ENCODE measurements at places on chromosomes 7 and 10.

GRCh38 chr7:117800406-117800805 is 72.8 kb downstream of the CTTNBP2 start:
- no peak for DNase-seq

- no peak for DNase-seq
Measured at GRCh38 chr7:117478836-117479224, 995 bp upstream of the CFTR start.

DNA sequence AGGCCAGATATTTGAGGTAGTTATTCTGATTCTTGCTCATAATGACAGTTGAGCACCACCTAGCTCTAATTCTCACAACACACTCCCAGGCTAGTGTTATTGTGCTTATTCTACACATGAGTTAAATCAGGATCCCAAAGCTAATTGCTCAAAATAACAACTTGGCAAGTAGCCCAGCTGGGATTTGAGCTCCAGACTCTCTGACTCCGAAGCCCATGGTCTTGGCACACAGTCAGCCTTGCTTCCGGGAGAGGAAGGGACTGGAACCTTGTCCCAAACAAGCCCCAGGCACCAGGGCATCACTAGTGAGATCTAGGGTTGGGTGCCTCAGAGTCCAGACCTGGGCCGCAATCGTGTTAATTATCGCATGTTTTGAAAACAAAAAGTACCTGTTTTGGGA is 101.4 kb downstream of the GPAM start:
- DNase-seq: no peak

- no peak for DNase-seq
Measured at GRCh38 chr10:120181154-120181553, 275.9 kb upstream of the PLPP4 start.

DNA sequence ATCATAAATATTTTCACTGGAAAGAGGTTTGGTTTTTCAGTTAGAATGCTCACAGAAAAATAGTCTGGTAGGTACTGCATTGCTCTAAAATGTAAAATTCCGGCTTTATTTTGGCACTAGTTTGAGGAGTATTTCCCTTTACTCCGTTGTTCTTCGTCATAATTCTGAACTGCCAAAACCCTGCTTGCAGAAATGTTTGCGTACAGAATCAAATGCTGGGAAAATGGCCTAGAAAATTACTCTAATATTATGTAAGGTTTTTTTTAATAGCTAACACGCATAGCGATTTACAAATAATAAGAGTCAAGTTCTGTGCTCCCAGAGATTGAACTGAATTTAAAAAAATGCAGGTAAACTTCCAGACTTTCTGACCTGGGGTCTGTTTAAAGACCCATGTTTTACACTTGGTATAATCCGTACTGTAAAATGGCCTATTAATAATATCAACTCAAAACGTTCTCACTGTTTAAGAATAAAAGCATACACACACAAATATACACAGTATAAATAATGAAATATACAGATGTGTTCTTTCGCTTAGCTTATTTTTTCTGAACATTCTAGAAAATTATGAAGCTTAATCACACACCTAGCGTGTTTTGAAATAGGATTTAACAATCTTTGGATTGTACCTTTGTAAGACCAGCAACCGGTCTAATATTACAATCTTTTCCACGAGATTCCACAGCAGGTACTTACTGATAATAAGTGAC is 23.5 kb upstream of the ANLN start:
- DNase-seq: no peak

GRCh38 chr7:36535866-36536664 is 146.4 kb downstream of the ANLN start:
- no peak for DNase-seq

GRCh38 chr10:77380723-77381122 is 256.9 kb downstream of the KCNMA1 start:
- no peak for DNase-seq

DNA sequence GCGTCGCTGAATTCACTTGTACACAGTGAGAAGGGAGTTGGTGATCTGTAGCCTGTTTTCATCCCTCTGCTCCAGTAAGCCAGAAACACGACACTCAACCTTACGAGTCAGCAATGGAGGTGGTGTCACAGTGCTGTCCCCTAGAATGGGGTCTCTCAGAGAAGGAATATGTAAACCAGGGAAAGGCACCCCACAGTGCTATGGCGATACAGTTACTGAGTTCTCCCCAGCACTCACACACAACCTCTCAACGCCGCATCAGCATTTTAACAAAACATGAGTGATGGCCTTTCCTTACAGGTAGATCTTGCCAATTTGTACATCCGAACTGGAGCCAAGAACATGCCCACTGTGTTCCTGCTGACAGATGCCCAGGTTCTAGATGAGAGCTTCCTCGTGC is 196.3 kb downstream of the CDCA7L start:
- no peak for DNase-seq

DNA sequence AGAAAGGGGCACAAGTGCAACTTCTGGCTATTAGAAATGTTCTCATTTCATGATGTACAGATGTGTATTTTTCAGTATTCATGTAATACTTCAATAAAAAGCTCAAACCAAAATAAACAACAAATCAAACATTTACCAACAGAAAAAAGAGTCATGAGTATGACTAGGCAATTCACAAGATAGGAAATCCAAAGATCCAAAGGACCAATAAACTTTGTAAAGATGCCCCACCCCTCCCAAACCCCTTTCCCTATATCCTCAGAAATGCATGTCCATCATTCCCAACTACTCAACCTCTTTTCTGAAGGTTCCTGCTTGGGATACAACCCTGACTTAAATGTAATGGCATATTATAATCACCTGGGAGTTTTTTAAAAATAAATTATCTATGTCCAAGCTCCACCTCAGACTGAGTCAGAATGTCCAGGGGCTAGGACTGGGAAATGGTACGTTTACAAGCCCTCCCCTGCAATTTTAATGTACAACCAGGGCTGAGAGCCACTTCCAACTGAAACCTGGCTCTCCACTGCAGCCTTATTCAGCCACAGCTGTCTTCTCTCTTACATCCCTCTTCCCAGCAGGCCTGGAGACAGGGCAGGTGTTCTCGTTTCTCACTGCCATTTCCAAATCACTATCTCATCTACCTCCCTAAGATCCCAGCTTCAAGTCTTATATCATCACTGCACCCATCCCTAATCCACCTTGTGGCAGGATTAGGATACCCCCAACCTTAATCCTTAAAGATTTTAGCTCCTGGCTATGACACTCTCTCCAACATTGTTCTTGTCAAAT is 36.5 kb downstream of the COA1 start:
- DNase-seq: no peak

DNA sequence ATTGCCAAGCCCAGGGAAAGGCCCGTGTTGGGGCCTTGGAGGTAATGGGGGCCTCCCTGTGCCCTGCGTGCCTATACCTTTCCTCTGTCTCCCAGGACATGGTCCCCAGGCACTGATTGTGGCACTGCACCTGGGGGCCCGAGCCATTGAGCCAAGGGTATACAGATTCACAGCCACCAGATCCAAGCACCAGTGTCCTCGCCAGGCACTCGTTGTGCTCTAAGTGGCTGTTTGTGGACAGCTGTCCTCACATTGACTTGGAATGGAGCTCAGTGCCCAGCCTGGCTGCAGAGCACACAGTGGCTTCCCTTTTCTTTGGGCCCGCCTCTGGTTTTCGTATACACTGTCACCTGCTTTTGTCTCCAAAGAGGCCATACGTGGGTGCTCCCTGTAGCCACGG is 72.0 kb upstream of the BTBD16 start:
- DNase-seq: no peak

DNA sequence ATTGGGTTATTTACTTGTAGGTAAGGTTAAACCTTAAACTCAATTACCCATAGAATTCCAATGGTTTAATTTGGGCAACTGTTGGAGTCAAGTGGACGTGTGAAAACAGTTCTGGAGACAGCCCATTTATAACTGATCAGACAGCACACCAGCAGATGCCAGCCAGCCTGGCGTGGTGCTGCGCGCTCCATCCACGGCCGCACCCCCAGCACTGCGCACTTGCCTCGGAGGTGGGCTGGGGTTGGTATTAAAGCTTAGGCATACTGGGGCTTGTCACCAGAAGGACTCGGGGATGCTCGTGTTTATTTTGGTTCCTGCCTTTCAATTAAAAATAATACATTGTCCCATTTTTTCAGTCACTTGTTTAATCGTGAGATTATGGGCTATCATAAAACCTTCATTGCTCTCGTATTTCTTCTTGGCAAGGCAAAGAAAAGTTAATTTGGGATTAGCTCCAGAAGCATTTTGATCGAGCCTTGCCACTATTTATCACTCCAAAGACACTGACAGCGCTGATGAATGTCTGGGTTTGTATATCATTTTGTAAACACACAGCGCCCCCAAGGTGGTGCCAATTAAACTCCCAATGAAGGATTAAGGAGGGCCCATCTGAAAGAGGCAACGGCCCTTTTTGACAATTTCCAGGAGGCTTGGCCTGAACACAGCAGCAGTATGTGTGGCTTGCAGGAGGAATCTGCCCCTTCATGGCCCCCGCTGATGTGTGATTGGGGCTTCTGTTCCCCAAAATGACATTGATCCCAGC is 204.5 kb upstream of the CXCL12 start:
- DNase-seq: no peak

DNA sequence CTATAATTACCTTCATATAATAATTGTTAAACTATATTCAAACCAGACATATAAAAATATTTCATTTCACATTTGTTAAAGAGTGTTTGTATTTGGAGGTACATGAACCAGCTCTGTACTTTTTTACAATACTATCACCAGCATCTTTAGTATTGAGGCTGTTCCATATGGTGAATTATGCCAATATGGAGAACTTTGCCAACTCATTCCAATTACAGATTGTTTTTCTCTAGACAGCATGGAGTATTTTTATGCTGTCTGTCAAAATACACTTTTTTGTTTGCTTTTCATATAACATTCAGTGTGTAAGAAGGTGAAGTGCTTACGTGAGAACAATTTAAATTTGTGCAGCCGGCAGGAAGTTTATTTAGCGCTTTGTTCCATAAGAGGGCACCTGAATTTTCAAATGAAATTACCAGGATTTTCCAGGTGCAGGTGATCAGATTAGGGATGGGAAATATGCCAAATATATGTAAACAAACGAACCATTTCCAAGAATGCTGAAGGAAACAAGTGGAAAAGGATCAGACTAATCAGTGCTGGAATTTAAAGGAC is 54.9 kb downstream of the SEMA3E start:
- no peak for DNase-seq

DNA sequence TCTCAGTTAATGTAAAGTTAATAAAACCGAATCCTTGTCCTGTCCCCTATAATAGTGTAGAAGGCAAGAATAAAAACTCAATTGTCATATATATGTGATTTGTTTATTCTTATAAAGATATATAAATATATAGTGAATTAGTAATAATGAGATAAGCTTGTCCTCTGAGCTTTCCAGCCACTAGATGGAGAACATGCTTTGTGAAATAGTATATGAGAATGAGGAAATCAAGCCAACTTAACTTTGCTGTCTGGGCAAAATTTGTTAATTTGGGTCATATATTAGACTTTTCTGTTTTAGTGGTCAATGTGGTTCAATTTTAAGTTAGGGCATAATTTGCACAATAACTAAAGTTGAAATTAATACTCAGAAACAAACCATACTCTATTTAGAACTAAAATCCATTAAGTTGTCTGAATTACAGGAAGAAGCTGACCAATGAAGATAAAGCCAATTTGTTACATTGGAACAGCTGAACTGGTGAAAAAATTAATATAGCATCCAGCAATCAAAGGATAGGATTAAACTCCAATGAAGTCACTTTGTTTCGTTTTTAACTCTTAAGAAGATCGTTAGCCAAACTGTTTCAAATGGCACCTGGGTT is 595.0 kb downstream of the ARL4A start:
- peak; percentile 34 for DNase-seq

DNA sequence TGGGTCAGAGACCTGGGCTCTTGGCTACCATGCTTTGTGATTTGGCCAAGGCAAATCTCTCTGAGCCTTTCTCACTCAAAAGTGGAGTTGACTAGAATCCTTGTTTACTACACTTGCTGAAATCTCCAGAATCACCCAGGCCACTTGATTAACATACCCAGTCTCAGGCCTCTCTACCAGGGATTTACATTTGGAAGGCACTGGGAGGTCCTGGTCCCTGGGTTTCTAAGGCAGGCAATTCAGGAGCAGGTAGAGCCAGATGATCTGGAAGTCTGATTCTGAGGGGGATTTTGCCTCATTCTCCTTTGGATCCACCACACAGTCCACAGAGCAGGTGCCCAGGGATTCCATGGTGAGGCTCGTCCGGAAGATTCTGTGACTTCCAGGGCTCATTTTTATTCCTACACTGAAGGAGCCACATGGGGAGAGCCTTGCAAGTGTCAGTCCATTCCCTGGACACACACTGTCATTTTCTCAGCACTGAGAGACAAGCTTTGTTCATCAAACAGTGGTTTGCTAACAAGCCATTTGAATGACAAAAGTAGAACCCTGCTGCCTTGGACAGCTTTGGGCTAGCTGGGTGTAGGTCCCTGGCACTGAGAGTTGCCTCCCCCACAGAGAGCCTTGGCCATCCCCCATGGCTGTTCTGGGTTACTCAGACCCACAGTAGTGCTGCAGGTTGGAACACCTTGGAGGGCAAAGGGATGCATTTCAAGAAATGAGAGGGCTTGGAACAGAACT is 74.2 kb downstream of the NOC3L start:
- no peak for DNase-seq

- no peak for DNase-seq
Measured at GRCh38 chr7:90458104-90458503, 11.3 kb upstream of the PTTG1IP2 start.

- DNase-seq: no peak
Measured at GRCh38 chr7:63899691-63900393, 98.8 kb upstream of the ZNF722 start.

GRCh38 chr7:48182718-48183369 is 11.6 kb downstream of the ABCA13 start:
- DNase-seq: peak; percentile 65

- peak; percentile 16 for DNase-seq
Measured at GRCh38 chr10:59631882-59632807, 77.5 kb downstream of the SLC16A9 start.

DNA sequence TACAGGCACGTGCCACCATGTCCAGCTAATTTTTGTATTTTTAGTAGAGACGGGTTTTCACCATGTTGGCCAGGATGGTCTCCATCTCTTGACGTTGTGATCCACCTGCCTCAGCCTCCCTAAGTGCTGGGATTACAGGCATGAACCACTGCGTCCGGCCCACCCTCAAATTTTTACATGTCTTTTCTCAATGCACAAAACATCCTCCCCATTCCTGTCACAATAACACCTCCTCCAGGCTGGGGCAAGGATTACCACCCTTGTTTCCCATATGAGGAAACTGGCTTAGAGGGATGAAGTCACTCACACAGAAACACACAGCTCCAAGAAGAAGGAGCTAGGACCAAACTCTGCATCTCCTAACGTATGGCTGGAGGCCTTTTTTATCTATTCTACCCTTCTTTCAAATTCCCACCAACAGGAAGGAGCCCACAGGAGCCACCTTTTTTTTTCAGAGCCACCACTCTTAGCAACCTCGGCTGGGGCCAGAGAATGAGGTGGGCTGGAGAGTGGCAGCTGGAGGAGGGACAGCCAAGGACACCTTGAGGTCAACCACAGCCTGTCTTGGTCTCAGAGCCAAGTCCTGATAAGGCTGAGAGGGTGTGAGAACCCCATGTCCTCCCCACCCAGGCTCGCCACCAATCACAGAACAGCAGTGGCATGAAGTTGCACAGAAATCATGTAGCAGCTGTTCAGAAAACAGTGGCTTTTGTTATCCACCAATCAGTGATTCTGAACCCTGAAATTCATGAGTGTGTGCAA is 113.1 kb upstream of the PDLIM1 start:
- no peak for DNase-seq

- DNase-seq: peak; percentile 39
Measured at GRCh38 chr10:49081547-49082275, 33.6 kb downstream of the VSTM4 start.

Data from fibroblast of upper back skin (primary cell).